CD4-positive, alpha-beta T cell treated with Interleukin-4 for 4 hours (primary cell): ENCODE measurements at places on chromosomes 13 and 19.

- peak; percentile 59 for DNase-seq
Measured at GRCh38 chr19:13841086-13841961, 35.6 kb upstream of the NANOS3 start.

GRCh38 chr19:47133021-47133471, 2.4 kb downstream of the SAE1 start:
- no peak for DNase-seq

DNA sequence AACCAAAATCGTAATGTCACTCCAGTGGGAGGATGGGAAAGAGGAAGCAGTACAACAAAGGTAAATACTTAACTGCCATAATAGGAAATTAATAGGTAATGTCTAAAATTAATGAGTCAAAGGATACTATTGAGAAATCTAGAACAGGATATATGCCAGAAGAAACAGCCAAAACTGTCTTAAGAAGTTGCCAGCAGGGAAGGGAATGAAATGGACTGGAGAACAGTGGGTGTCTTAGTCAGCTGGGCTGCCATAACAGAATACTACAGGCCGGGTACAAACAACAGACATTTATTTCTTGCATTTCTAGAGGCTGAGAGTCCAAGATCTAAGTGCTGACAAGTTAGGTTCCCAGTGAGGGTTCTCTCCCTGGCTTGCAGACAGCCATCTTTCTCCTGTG, 40.3 kb upstream of the IPO5 start:
- DNase-seq: no peak

DNA sequence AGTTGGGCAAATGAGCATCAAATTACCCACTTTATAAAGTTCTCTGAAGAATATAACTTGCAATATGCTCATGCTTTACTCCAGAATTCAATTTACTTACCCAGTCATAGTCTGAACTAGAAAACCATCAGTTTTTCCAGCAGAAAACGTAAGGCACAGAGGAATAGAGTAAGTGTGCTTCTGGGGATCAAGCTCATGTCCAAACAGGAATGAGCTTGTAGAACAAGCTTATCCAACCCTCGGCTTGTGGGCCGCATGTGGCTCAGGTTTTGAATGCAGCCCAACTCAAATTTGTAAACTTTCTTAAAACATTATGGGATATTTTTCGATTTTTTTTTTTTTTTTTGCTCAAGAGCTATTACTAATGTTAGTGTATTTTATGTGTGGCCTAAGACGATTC, 308.5 kb upstream of the KLF12 start:
- DNase-seq: no peak

- DNase-seq: no peak
Measured at GRCh38 chr13:56351041-56351440, 789.7 kb upstream of the PRR20A start.

GRCh38 chr19:28489776-28490175, 723.2 kb downstream of the UQCRFS1 start:
- DNase-seq: no peak

- DNase-seq: no peak
Measured at GRCh38 chr13:50129706-50130122, 114.5 kb downstream of the KCNRG start.

GRCh38 chr19:50309396-50310125, 19.6 kb downstream of the KCNC3 start:
- DNase-seq: no peak

DNA sequence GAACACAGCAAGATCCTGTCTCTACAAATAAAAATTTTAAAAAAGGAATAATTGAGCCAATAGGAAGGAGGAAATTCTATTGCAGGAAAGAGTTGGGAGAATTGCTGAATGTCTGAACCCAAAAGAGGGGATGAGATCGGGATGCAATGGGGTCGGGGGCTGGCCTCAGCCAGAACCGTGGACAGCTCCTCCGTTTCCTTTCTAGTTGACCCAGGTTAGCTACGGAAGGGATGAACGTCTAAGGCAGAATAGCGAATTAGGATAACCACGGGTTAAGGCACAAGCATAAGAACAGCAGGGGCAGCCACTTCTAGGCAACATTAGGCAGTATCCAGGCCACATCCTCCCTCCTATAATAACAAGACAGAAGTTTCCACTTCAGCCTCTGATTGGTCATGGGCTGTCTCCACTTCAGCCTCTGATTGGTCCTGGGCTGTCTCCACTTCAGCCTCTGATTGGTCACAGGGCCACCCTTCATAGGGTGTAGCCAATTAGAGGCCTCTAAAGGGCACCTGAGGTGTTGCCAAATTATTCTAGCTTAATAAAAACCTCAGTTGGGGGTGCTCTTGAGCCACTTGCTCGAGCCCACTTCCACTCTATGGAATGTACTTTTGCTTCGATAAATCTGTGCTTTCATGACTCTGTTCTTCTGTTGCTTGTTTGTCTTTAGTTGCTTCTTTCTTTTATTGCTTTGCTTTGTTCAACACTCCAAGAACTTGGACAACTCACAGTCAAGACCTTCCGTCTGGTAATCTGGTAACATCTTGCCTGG, 24.9 kb upstream of the TPM4 start:
- DNase-seq: peak; percentile 69

GRCh38 chr13:46546084-46546768, 6.7 kb upstream of the LRCH1 start:
- DNase-seq: no peak

- no peak for DNase-seq
Measured at GRCh38 chr13:91470084-91470621, 71.7 kb downstream of the GPC5 start.

DNA sequence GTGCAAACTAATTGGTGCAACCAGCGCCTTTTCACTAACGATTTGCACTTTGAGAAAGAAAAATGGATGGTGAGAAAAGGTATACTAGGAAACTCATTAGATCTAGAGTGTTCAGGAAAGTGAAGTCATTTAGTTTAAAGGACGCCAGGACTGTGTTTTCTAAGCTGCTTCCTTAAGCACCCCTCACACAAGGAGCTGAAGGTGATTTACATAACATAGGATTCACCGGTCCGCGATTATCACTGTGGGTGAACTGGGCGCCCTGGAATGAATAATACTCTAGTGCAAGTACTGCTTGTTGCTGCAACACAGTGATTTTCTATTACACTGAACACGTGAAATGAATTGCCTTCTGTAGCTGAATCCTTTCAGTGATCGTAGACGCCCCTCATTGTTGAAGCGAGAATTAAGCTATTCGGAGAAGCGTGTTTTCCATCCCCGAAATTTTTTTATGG, 2.6 kb upstream of the MAB21L1 start:
- DNase-seq: no peak

- DNase-seq: peak; percentile 38
Measured at GRCh38 chr19:4140237-4140711, 13.2 kb upstream of the CREB3L3 start.

DNA sequence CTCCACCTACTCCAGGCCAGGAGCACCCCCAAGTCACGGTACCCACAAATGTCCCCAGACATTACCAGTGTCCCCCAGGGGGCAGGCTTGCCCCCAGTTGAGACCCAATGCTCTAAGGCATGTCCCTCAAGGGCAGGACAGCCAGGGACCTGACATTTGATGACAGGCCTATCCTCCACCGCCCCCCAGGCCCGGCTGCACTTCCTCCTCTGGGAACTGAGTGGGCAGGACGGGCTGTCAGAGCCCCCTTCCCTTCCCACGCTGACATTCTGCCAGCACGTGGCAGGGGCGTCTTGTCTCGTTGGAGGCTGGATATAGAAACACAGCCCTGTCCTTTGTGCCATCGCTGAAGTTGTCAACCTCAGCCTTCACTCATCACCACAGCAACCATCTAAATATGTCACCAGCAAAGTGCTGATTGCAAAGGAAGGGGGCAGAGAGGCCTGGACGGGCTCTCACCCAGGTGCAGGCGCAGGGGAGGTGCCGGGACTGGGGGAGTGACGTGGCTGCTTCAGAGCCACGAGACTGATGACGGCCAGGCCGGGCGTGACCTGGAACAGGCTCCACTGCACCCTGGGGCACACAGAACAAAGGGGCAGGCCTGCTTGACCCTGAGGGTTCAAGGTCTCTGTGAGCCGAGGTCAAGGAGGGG, 38.4 kb downstream of the GNG7 start:
- no peak for DNase-seq

DNA sequence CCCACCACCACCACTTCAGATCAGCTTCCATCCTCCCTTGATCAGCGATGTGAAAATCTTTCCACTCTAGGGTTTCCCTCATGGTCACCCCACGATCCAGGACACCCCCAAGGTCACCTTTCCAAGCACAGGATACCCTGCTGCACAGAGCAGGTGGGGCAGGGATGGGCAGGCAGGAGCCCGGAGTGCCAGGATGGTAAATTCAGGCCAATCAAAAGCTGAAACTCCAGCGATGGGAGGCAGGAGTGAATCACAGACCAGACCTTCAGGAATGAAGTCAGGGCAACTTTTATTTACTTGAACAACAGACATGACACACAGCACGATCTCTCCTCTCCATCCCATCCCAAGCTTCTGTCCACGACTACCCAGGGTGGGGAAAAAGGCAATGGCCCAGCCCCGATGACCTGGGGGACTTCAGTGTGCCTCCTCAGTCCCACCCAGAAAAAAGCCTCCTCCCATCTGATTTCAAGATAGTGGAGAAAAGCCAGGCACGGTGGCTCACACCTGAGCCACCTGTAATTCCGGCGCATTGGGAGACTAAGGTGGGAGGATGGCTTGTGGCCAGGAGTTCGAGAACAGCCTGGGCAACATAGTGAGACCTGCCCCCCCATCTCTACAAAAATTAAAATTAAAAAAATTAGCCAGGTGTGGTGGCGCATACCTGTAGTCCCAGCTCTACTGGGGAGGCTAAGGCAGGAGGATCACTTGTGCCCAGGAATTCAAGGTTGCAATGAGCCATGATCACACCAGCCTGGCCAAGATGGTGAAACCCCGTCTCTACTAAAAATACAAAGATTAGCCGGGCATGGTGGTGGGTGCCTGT, 39.2 kb downstream of the ZSWIM4 start:
- DNase-seq: no peak

GRCh38 chr13:30194906-30195305, 112.4 kb downstream of the KATNAL1 start:
- DNase-seq: no peak

DNA sequence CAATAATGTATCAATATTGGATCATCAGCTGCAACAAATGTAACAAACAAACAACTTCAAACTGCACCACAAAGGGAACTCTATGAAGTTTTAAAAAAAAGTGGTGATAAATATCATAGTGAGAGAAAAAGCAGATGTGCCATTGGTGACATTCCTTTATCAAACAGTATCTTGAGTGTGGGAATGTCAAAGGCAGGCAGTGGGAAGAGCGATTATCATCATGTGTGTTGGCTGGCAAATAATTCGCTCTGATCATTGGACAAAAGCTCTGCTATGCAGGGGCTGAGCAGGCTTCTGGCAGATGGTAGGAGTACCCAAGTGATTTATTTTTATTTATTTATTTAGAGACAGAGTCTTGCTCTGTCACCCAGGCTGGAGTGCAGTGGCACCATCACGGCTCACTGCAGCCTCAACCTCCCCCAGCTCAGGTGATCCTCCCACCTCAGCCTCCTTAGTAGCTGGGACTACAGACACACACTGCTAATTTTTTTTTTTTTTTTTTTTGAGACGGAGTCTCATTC, 55.9 kb upstream of the RANBP3 start:
- DNase-seq: no peak

DNA sequence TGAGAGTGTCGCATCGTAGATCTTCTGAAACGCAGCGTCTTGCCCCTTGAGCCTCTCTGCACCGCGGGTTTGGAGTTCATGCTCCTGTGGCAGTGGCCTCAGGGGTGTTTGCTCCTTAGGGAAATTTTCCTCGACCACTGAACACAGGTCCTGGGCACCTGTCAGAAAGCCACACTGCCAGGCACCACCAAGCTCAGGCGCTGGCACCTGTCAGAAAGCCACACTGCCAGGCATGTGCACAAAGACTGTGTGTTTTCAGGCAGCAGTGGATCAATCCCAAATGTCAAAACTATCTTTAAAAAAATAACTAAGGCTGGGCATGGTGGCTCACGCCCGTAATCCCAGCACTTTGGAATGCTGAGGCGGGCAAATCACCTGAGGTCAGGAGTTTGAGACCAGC, 87.1 kb downstream of the ATP11A start:
- DNase-seq: no peak

GRCh38 chr19:31583148-31583547, 233.9 kb upstream of the TSHZ3 start:
- DNase-seq: no peak

DNA sequence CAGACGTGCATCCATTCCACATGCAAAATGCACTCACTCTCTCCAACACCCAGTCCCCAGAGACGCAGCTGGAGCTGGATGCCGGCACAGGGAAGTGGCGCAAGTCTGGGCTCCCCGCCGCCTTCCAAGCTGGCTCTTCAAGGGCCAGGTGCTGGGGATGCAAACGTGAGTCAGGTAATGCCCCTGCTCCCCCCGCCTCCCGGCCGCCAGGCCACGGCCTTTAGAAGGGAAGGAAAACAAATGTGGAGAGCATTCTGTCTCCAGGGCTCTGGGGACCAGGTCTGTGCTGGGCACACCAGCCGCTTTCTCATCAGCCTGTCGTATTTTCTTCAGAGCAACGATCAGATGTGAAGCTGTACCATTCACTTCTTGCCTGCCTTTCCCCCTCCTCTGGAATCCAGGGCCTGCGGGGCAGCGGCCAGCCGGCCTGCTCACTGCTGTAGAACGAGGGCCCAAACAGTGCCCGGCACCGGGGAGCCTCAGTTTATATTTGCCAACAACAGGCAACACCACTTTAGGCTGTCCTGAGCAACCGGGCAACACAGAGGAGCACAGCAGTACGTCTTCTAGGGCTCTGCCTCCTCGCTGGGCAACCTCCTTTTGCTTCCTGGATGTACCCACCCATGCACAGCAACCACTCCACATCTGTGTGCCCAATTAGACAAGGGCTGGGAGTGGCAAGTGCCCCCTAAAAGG, 3.8 kb downstream of the RAB20 start:
- DNase-seq: no peak

GRCh38 chr13:24458736-24459135, 53.8 kb downstream of the PARP4 start:
- DNase-seq: no peak

- no peak for DNase-seq
Measured at GRCh38 chr13:73556902-73557301, 498.1 kb downstream of the KLF5 start.

GRCh38 chr13:98482476-98483444, 94.1 kb downstream of the STK24 start:
- no peak for DNase-seq

DNA sequence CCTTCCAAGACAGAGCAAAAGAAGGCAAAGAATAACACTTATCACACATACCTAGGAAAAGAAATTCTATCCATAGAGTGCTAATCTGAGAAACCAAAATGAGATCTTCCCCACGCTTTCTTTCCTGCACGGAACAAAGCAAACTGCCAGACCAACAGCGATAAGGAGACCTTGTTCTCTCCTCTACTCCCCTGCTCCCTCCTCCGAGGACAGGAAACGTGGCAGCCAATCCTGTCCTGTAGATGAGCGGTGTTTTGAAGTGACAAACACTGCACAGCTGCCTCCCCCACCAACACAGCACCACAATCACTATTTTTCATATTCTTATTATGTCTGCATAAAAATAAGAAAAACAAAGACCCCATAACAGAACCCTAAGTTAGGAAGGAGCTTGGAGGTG, 113.9 kb upstream of the IRS2 start:
- no peak for DNase-seq

GRCh38 chr13:68050761-68051160, 820.6 kb upstream of the PCDH9 start:
- DNase-seq: no peak

GRCh38 chr13:61700181-61700580, 284.5 kb upstream of the PCDH20 start:
- DNase-seq: no peak
